ENCODE measurements at places on chromosomes 13 and 19. TPM values are rescaled to one million over a fixed set of nuclear protein-coding genes. Genes with fewer than 3 reads are reported as not detected.

Gene LRFN3
- total RNA-seq = 6.8 TPM

Gene CYP4F2
- not detected for total RNA-seq

DNA sequence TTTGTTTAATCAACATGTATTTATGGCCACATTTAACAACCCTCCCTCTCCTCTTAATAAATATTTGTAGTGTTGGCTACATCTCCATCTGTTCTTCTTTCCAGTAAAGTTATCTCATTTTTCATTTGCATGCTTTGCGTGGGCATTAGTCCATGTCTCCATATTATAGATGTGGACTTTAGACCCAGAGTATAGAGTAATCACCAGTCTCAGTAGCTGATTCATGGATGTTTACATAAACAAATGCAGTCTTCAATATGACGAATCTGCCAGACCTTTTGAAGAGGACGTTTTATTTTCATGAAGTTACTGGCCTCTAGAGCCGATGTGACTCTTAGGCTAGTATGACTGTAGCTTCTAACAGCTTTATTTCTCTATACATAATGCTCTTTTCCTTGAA, 1546.2 kb downstream of the OLFM4 start:
- no peaks in the 10 kb centered on the region for H3K4me1 ChIP-seq
- H3K27ac ChIP-seq = no peak overlapping the region
- H3K4me3 ChIP-seq = no peak overlapping the region
- no peaks in the 10 kb centered on the region for H3K27me3 ChIP-seq
- no peak for DNase-seq

DNA sequence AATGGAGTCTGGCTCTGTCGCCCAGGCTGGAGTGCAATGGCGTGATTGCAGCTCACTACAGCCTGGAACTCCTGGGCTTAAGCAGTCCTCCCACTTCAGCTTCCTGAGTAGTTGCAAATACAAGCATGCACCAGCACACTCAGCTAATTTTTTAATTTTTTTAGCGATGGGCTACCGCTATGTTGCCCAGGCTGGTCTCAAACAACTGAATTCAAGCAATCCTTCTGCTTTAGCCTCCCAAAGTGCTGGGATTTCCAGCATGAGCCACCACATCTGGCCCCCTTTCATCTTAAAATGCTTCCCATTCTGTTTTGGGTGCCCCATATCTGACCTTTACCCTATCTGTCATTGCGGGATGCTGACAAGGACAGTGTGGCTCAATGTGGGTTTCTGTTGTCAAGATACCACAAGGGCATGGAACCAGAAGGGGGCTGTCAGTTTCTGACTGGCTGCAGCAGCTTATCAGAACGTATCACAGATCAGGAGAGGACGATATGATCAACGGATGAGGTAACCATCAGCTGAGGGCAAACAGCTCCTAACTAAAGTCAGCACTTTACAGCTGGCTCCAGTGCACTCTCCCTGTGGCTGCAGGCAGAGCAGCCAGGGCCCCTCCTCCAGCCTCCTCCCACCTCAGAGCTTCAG, 32.4 kb downstream of the GPR42 start:
- H3K4me1 ChIP-seq = peaks cover 5% of the 10 kb centered on the region
- no peak for DNase-seq
- H3K4me3 ChIP-seq = no peak overlapping the region

- H3K36me3 ChIP-seq = peaks cover 4% of the 10 kb centered on the region
- no peak for DNase-seq
- no peak overlapping the region for H3K27ac ChIP-seq
- no peak overlapping the region for H3K4me3 ChIP-seq
- H3K4me1 ChIP-seq = peaks cover 8% of the 10 kb centered on the region
Observed at GRCh38 chr13:20487927-20488326, 37.7 kb downstream of the CRYL1 start.

DNA sequence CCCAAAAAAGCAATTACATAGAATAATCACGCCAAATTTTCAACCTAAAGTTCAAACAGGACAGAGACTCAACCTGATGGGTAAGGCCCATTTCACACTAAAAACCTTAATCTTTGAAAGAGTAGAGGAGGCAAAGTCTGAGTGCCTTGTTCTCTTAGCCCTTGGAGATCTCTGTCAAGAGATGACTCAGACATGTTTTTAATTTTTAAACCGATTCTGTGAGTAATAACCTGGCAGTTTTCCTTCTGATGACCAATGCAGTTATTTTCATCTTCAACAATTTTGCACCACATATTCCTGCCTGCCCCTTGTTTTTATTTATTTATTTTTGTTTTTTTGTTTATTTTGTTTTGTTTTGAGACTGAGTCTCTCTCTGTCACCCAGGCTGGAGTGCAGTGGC, 11.5 kb upstream of the TNFSF9 start:
- H3K4me1 ChIP-seq = peaks cover 31% of the 10 kb centered on the region
- no peaks in the 10 kb centered on the region for H3K36me3 ChIP-seq
- no peak overlapping the region for H3K27ac ChIP-seq
- no peaks in the 10 kb centered on the region for H3K27me3 ChIP-seq
- no peak for DNase-seq

GRCh38 chr13:41313659-41314197, 2.7 kb downstream of the NAA16 start:
- DNase-seq = no peak
- peak overlapping the region; percentile 63 for H3K4me3 ChIP-seq
- H3K4me1 ChIP-seq = peaks cover 33% of the 10 kb centered on the region
- H3K36me3 ChIP-seq = no peaks in the 10 kb centered on the region

- DNase-seq = no peak
- peaks cover 16% of the 10 kb centered on the region for H3K4me1 ChIP-seq
- H3K36me3 ChIP-seq = peaks cover 8% of the 10 kb centered on the region
- peak overlapping the region; percentile 44 for H3K27ac ChIP-seq
- no peak overlapping the region for H3K4me3 ChIP-seq
Observed at GRCh38 chr13:45361596-45362206, 20.7 kb upstream of the TPT1 start.

GRCh38 chr13:28423010-28423409, 71.9 kb downstream of the FLT1 start:
- H3K27ac ChIP-seq = no peak overlapping the region
- H3K27me3 ChIP-seq = peaks cover 22% of the 10 kb centered on the region
- no peaks in the 10 kb centered on the region for H3K36me3 ChIP-seq
- no peak for DNase-seq

- H3K27ac ChIP-seq = no peak overlapping the region
- no peak for DNase-seq
- H3K36me3 ChIP-seq = no peaks in the 10 kb centered on the region
- no peaks in the 10 kb centered on the region for H3K27me3 ChIP-seq
- no peak overlapping the region for H3K4me3 ChIP-seq
Observed at GRCh38 chr19:28489776-28490175, 723.2 kb downstream of the UQCRFS1 start.
